ENCODE measurements at places on chromosomes 12 and 14. TPM values are rescaled to one million over a fixed set of nuclear protein-coding genes. Genes with fewer than 3 reads are reported as not detected.
A peak's percentile ranks its signal among the peaks of the same experiment; 100 is the strongest.

GRCh38 chr12:112824701-112825100, 33.2 kb downstream of the RPH3A start:
- DNase-seq = no peak

DNA sequence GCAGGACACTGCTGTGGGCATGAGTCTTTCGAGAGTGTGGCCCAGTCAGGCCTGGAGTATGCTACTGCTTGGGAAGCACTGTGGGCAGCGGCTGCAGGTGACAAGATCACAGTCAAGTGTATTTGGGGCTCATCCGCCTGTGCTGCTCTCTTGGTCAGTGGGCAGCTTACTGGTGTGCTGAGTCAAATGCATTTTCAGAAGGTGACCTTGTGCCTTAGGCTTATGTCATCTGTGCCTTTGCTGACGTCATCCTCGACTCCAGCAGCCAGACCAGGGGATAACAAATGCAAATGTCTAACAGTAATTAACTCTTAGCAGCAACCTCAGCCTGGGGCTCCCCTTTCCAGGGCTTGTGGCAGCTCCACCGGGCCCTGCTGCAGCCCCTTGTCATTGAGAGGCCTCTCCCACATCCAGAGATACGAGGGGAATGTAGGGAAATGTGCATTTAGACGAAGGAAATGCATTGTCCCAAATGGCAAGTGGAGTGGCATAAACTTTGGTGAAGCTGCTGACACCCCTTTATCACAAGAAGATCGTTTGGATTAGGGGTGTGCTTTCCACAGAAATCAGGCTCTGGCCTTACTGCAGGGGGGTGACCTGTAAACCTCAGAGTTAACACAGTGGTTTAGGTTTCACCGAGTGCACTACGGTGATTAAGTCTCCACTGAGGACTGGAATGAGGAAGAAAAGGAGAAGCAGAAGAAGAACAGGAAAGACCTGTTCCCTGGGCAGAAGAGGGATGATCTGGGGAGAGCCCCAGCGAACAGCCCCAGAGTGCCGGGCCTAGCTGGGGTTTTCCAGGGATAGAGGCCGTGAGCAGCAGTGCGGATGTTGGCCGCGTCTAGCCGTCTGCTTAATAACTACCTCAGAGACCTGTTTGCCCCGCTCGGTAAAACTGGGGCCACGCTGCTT, 39.7 kb downstream of the PSMA6 start:
- DNase-seq = no peak

GRCh38 chr12:29566441-29566840, 69.0 kb upstream of the OVCH1 start:
- no peak for DNase-seq

GRCh38 chr12:43349863-43350262, 202.1 kb downstream of the ADAMTS20 start:
- peak; percentile 20 for DNase-seq

- no peak for DNase-seq
These were observed 592.5 kb upstream of the ATP2B1 start for GRCh38 chr12:90301095-90301494.

- DNase-seq = no peak
These were observed 2.3 kb downstream of the LAG3 start for GRCh38 chr12:6774499-6775062.

The LRRC10 gene
- total RNA-seq = not detected

DNA sequence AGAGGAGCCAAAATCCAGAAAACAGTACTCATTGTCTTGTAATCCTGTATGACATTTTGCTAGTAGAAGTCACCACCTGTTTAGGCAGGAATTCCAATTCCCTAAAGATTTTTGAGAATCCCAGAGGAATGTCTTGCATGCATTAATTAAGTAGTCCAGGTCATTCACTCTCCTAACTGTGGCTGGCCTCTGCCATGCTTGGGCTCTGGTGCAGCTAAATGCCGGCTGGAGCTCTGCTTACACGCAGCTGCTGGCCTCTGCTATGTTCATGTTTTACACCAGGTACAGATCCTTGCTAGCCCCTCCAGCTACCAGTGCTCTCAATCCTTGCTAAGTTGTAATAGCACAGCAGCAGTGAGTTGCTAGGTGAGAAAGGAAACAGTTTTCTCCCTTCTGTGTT, 16.3 kb upstream of the HIF1A start:
- no peak for DNase-seq

The SLC38A4 gene
- 7.3 TPM for total RNA-seq

DNA sequence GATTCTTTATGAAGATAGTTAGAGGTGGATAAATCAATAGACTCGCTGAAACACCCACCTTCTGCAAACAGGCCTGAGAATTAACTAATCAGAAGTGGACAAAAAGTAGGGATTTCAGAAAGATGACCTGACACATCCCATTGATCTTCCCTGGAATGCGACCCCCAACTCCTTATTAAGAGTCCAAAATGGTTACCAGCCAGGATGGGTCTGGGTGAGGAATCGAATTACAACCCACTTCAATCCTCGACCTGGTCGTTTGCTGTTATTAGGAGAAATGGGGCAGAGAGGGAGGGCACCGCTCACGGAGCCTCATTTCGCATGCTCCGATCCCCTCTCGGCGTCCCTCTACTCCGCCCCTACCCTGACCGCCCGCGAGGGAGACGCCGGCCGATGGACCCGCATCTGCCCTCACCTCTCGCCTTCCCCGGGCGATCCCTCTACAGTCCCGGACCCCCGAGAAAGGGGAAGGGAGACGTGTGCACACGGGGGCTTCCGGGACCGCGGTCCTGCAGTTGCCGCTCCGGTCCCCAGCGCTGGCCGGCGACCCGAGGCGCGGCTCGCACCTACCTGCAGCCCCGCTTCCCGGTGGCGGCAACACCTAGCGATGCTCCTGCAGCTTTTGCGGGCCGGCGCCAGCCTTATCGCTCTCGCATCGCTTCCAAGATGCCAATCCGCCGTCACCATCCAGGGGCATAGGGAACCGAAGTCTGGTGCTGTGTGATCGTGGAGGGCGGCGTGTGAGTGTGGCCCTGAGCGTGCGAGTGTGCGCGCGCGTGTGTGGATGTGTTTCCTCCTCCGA, 69.3 kb upstream of the USP15 start:
- no peak for DNase-seq

GRCh38 chr14:56026506-56026905, 91.7 kb upstream of the PELI2 start:
- no peak for DNase-seq

The GALNT8 gene
- under 0.01 TPM for total RNA-seq

DNA sequence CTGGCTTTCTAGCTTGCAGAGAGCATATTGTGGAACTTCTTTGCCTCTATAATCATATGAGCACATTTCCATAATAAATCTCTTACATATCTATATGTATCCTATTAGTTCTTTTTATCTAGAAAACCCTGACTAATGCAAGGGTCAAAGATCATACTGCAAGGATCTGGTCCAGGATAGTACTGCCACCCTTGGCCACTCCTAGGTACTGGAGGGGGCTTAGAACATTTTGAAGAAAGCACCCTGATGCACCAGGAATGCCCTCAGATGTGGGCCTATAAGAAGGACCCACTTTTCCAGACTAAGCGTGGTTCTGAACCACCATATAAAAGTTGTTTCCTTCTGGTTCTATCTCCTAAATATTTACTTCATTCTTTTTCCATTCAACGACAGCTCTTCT, 14.6 kb downstream of the ATXN7L3B start:
- DNase-seq = no peak

The SIX4 gene
- 0.51 TPM for total RNA-seq

DNA sequence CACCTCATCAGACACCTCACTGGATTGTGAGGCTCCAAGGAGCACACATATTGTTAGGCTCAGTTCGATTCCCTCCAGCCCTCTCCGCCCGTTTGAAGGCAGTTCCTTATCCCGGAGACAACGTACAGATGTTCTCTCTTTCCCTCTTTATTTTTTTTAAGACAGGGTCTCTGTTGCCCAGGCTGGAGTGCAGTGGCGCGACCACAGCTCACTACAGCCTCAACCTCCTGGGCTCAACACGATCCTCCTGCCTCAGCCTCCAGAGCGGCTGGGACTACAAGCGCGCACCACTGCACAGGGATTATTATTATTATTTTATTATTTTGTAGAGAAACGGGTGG, 718 bp upstream of the TROAP start:
- DNase-seq = no peak

The TEX52 gene
- total RNA-seq = not detected

The AQP5 gene
- 0.47 TPM for total RNA-seq

- DNase-seq = no peak
These were observed 289.8 kb downstream of the GRIN2B start for GRCh38 chr12:13691598-13691997.

DNA sequence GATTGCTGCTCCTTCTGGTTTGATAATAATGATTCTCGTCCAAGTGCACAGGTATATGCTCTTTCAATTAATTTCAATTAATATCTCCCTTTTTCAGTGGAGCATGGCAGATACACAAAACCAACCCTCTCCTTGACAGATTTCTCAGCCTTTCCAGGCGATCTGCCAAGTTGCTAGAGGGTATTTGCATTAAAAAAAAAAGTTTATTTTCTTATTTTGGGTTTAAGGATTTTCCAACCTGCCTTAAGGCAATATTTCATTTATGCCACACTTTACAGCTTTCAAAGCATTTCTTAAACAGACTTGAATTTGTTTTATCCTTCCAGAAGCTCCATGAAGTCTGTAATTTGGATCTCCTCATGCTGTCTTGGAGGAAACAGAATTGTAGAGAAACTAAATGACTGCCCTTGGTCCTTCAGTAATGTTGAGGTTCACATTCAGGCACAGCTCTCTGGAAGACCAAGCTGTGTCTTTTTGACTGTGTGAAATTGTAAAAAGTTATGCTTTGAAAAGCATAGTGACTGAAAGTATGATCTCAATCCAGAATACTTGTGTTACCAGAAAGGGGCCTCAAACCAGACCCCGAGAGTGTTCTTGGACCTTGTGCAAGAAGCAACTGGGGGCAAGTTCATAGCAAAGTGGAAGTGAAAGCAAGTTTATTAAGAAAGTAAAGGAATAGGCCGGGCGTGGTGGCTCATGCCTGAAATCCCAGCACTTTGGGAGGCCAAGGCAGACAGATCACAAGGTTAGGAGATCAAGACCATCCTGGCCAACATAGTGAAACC, 2.3 kb downstream of the DGLUCY start:
- DNase-seq = peak; percentile 19

- DNase-seq = peak; percentile 33
These were observed 141.6 kb upstream of the CPSF6 start for GRCh38 chr12:69097619-69098368.

The TAS2R20 gene
- total RNA-seq = 2.2 TPM

DNA sequence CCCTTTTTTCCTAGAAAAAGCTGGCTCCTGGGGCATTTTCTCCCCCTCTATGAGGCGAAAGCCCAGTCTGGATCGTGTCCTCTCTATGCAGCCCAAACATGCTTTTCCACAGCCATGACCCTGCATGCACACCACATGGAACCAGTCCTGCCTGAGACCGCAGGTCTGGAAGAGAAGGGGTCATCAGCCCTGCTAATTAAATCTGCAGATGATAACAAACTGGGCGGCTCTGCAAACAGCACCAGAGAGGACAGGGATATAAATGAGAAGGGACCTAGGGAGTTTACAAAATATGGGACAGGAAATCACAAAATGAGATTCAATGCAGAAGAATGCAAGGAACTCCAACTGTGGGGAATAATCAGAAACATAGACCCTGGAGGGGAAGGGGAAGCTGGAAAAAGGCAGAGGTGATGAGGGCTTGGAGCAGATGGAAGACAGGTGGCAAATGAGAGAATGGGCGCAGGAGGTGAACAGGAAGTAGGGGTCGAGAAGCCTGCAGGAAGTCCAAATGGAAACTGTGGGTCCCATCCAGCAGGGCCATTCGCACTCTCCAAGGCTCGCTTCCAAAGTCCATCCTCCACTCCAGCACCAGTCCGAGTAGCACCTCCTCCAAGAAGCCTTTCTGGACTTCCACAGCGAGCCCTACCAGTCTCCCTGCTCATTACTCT, 76.3 kb downstream of the ANO2 start:
- peak; percentile 73 for DNase-seq

The CRY1 gene
- total RNA-seq = 19.2 TPM

GRCh38 chr14:85619851-85620250, 89.9 kb downstream of the FLRT2 start:
- DNase-seq = no peak

The CACNA1C gene
- total RNA-seq = 0.14 TPM

DNA sequence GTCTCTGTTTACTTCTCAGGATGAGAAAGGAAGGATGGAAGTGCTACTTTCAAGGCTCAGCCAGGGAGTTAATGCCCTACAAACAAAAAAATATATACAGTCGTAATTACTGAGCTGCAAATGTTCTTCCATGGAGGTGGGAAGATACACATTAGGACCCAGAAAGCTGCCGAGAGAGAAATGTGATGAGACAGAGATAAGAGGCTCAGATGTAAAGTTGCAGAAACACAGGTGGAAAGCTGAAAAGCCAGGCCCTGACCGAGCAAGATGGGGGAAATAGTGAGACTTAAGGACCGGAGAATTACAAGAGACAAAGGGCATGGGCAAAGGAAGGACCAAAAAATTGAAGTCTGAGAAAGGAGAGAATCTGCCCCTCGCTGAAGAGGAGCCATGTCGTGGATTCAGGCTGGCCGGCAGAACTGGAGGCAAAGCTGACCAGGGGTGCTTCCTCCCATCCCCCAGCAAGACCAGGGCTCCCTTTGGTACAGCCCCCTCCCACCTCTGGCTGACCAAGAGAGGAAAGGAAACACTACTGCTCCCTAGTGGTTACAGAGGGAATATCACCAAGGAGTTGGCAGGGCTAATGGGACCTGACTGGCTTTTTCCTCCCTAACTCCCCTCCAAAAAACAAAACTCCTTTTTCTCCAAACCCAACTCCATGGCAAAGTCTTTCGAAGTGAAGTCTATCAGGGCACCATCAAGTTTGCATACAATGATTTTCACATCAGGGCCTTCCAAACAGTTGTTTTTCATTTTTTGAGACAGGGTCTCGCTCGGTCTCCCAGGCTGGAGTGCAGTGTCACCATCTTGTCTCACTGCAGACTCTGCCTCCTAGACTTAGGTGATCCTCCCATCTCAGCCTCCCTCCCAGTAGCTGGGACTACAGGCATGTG, 12.1 kb downstream of the ZFHX2 start:
- DNase-seq = peak; percentile 69

DNA sequence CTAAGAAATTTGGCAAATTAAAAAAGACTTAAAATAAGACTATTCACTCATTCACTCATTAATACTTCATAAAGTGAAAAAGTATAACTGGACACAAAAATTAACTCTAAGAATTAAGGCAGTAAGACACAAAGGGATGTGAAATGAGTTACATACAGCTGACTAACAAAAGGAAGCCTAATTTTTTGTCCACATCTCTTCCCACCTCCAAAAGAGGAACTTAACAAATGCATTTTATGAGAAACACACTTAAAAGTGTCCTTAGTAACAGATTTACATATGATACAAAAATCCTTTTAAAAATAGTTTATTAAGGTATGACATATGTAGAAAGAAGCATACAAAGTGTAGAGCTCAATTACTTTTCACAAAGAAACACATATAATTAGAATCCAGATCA, 88.9 kb downstream of the NUMB start:
- DNase-seq = no peak

DNA sequence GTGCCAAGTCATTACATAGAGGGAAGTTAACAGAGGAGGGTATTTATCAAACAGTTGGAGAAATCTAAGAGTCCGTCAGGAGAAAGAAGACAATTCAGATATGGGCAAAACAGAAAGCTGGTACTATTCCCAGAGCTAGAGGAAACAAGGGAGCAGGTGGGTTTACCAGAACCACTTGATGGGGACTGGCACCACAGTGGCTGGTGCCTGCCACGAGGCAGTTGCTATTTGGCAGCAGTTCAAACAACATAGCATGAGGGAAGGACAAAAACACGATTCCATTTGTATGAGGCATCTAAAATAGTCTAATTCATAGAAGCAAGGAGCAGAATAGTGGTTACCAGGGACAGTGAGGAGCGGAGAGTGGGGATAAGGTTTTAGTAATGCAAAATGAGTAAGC, 24.6 kb upstream of the KLRD1 start:
- DNase-seq = no peak
